ENCODE measurements at places on chromosomes 5 and 9.

DNA sequence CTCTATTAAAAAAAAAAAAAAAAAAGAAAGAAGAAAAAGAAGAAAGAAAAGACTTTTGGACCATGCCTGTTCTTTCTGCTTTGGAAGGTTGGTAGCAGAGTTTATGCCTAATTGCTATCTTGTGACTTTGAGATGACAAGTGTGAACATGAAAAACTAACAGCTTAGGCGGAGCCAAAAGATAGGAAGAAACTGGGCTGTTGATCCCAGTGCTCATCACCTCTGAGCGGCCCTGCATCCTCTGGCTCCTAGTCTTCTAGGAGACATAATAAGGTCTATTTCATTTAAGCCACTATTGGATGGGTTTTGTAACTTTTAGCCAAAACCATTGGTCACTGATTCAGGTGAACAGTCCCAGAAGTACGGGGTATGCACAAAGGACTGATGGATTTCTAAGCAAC is 34.4 kb upstream of the ATP6V1G1 start:
- no peak for DNase-seq

DNA sequence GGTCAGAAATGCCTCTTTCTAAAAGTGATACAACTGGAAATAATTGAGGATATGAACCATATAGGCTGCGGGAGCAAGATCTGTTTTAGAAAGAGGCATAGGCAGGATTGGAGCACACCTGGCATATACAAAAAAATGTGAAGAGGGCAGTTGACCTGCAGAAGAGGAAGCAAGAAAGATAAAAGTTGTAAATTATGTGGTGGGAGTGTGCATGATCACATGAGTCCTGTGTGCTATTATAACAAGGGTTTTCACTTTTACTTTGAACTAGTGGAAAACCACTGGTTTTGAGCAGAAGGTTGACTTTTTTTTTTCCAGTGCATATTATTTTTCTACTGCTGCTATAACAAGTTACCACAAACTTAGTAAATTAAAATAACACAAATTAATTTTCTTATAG is 489.3 kb downstream of the ANXA1 start:
- no peak for DNase-seq

- DNase-seq, result no peak
These were observed 25.0 kb upstream of the CPLX2 start for GRCh38 chr5:175846332-175846731.

DNA sequence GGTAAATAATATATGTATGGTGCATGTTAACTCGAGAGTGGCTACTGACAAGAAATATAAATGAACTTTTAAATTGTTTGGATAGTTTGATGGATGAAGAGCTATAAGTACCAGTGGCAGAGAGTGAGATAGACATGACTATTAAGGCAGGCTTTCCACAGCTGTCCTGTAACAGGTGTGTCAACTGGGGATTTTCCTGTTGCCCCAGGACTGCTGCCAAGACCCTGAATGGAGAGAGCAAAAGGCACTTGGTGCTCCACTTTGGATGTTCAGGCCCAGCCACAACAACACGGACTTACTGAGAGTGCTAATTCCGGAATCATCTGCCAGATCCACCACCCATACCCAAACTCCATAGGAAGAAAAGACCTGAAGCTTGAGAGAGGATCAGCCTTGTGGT is 215.1 kb downstream of the SEC61B start:
- DNase-seq, result no peak

DNA sequence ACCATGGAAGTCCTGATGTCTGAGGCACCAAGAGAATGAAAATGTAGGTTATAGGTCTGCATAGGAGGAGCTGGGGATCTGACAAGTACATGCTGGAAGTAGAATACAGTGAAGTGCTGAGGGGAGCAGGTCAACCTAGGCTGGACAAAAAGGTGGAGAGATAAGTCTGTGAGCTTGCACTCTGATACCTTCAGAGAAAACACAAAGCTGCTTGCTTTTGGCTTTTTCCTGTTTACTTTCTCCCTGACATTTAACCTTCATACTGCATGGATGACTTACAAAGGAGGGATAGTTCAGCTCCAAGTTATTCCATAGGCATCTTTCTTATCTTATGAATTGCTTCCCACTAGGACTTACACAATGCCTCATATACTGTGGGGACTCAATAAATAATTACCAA is 256.7 kb upstream of the NREP start:
- no peak for DNase-seq

DNA sequence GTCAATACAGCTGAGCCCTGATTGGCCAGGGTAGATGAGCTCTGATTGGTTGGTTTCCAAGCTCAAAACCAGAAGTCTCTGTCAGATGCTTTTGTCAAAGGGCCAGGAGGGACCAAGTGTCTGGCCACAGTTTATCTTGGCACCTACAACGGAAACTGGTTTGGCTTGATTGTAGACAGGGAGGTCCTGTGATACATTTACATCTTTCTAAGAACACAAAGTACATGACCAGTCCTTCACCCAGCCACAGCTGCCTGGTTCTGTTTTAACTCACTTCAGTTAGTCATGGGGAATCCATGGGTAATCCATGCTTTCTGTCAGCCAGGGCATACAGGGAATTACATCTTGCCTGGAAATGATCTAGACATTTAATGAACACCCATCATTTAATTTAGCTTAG is 171.2 kb downstream of the SLC12A2 start:
- DNase-seq, result peak; percentile 29

- peak; percentile 39 for DNase-seq
These were observed 169.3 kb downstream of the DCP2 start for GRCh38 chr5:113145757-113146387.

DNA sequence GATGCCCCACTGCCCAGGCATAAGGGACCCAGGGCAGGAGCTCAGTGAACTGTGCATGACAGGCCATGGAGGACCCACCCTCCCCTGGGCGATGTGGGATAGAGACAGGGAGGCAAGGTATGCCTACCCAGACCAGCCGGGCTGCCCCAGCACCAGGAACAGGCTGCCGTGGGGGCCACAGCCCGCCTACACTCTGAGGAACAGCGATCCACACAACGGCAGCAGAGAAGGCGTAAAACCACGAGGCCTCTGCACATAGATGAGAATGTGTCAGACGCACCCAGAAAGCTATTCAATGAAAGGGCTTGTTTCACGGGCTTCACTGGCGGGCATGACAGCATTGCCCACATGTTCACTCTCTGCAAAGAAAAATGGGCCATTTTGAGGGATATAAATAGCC is 49.5 kb downstream of the SEMA4D start:
- no peak for DNase-seq

GRCh38 chr5:154474396-154475334 is 3.4 kb downstream of the HAND1 start:
- DNase-seq, result no peak

GRCh38 chr5:137470111-137470920 is 28.8 kb downstream of the SPOCK1 start:
- peak; percentile 99 for DNase-seq

GRCh38 chr9:20538092-20538491 is 84.2 kb downstream of the MLLT3 start:
- no peak for DNase-seq

GRCh38 chr5:155952486-155953089 is 374.4 kb upstream of the SGCD start:
- no peak for DNase-seq

- DNase-seq, result peak; percentile 44
These were observed 19.2 kb downstream of the MARCHF3 start for GRCh38 chr5:127011153-127011552.

- no peak for DNase-seq
These were observed 180.1 kb upstream of the MVB12B start for GRCh38 chr9:126146254-126147145.

- DNase-seq, result no peak
These were observed 1269.9 kb downstream of the FOXD4L5 start for GRCh38 chr9:64015136-64015535.

GRCh38 chr9:126219166-126219565 is 107.5 kb upstream of the MVB12B start:
- DNase-seq, result no peak

DNA sequence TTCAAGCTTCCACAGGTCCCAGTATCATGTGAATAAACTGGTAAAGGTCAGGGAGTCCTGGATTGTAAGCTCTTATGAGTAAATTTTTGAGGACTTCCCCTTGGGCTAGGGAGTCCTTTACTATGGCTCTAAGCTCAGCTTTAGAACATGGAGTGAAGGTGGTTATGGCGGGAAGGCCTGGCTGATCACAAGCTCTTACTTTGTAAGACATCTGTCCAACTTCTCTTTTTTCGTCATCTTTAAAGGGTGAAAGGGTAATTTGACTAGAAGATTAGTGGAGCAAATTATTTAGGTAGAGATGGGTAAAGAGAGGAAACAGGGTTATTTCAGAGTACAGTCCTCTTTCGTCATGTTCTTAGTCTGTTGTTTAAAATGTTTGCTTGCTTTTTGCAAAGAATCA is 155.4 kb downstream of the AOPEP start:
- DNase-seq, result no peak

DNA sequence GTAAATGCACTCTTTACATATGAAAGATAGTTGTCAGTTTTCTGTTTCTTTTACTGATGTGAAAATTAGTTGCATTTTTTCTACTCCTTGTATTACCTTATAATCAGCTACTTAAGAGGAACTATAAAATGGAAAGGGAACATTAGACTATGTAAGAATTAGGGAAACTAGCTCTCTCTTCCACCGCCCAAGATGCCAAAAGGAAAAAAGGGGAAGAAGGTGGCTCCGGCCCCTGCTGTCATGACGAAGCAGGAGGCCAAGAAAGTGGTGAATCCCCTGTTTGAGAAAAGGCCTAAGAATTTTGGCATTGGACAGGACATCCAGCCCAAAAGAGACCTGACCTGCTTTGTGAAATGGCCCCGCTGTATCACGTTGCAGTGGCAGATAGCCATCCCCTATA is 15.2 kb upstream of the HOMER1 start:
- no peak for DNase-seq

- DNase-seq, result no peak
These were observed 43.0 kb downstream of the PIK3R1 start for GRCh38 chr5:68258531-68258930.

GRCh38 chr9:21801683-21802417 is 586 bp upstream of the MTAP start:
- DNase-seq, result peak; percentile 87

GRCh38 chr5:41636605-41637004 is 126.2 kb upstream of the PLCXD3 start:
- DNase-seq, result peak; percentile 4

GRCh38 chr5:174500636-174501035 is 223.7 kb upstream of the MSX2 start:
- DNase-seq, result no peak

GRCh38 chr9:137645211-137645610 is 26.4 kb downstream of the EHMT1 start:
- no peak for DNase-seq

- DNase-seq, result no peak
These were observed 235.9 kb upstream of the FAM174A start for GRCh38 chr5:100299261-100299660.

GRCh38 chr9:281741-282645 is 67.3 kb downstream of the DOCK8 start:
- DNase-seq, result no peak

DNA sequence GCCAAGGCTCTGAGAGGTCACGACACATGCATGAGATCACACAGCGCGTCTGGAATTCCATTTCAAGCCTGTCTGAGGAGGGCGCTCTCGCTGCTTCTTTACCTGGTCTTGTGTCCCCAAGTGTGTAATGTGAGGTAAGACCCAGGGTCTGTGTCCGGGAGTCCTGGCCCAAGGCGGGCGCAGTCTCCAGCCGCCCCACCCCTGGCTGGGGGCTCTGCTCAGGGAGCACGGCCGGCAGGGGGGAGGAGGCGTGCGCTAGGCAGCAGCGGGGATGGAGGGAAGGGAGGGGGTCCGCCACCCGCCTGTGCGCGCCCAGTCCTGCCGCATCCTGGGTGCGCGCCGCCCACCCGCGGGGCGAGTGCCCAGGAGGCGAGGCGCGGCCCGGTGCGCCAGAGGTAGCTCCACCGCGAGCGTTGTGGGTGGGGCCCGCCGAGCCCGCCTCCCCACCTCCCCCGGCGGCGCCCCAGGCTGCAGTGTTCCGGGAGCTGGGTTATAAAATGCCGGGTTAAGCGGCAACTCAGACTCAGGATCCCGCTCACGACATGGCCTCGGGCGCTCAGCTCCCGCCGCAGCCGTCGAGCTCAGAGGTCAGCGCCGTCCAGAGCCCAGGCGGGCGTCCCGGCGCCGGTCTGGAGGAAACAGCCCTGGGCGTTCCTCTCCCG is at the start of gene CCNI2:
Gene CCNI2 (plus strand): TSS at position 473 of the 662 bp plus-strand sequence. CDS start 70 bp downstream, at position 543.
- no peak for DNase-seq

DNA sequence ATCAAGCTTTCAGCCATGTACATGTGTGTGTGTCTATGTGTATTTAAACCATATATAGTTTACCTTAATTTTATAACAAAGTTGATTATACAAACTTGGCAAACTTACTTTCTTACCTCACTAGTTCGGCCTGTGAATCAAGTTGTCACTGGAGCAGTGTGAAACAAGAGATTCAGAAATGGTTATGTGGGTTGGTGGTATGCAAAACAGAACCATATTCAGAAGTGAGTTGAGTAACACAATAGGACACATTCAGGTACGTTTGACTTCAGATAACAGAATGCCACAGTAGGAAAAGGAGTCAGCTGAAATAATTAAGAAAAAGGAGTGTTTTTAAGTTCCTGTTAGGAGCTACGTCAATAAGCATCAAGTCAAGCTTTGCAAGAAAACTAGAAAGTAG is 21.5 kb downstream of the XPA start:
- DNase-seq, result no peak

DNA sequence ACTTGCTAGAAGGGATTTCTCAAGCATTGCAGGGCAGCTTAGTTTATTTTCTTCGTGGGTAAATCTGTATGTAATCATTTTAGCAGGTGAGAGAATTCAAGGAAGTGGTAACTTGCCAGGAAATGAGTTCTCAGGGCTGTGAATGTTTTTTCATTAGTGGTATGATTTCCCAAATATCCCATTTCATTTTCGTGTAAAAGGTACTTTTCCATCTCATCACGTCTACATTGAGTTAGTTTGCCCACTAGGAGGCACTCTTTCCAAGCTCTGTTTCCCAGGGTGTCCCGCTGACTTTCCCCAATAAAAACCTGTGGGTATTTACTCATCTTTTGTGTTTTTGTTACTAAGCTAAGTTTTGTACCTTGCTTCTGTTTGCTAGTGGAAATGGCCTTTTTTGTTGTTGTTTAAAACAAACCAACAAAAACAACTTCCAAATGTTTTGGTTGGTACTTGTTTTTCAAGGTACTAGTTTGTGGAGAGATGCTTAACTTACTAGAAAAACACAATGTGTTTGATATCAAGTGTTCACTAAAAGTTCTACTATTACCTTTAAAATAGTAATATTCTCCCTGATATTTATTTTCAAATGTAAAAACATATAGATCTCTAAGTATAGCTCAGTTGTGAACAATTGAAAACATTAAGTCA is 373.6 kb downstream of the ADGRV1 start:
- peak; percentile 51 for DNase-seq

DNA sequence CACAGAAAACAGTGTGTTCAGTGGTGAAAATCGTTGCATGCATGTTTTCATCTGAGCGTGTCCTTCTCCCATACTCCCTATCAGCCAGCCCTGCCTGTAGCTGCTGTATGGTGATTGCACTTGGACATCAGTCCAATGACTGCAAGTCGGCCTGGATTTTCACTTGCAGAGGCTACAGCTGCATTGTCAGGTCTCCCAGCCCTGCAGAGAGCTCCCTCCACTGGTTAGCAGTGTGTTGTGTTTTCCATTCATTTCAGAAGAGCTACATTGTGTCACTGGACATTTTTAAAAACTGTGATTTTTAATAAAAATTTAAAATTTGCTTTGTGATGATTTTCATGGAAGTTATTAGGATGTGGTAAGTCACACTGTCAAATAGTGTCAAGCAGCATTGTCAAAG is 96.6 kb downstream of the SYK start:
- DNase-seq, result no peak

Data from fibroblast of skin of back (primary cell).